ENCODE measurements at places on chromosomes 6 and 20.

- DNase-seq = no peak
Measured at GRCh38 chr20:34717230-34718095, 13.3 kb downstream of the TP53INP2 start.

- DNase-seq = no peak
Measured at GRCh38 chr6:88705601-88706000, 257.8 kb downstream of the RNGTT start.

DNA sequence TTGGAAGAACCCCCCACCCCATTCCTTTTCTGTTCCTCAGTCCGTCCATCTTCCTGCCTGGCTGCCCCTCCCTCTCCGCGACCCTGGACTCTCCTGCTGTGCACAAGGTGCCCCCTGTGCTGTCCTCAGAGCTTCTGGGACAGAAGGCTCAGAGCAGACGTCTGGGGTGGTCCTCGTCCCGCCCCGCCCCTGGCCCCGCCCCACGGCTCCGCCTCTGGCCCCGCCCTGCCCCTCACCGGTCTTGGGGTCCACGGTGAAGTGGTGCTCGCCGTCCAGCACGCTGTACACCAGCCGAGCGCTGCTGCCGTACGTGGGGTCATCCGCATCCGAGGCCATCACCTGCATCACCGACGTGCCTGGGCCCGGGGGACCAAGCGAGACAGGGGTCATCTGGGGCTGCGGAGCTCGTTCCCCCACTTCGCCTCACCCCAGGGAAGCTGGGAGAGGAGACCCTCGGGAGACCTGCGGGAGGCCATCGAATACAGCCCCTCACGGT, 81.0 kb downstream of the CDH22 start:
- no peak for DNase-seq

DNA sequence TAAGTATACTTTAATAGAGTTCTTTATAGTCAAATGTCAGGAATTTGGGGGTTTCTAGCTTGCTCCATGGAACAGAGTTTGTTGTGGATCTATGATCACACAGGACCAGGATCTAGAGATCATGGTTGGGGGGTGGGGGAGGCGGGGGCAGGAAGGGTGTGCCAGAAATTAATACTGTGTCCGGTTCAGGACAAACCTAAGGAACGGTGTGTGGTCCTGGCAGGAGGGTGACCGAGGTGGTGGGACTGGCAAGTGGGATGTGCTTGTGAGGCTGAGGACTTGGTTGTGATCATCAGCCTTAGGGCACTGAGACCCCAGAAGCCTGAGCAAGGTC, 27.9 kb downstream of the GSTA3 start:
- no peak for DNase-seq

DNA sequence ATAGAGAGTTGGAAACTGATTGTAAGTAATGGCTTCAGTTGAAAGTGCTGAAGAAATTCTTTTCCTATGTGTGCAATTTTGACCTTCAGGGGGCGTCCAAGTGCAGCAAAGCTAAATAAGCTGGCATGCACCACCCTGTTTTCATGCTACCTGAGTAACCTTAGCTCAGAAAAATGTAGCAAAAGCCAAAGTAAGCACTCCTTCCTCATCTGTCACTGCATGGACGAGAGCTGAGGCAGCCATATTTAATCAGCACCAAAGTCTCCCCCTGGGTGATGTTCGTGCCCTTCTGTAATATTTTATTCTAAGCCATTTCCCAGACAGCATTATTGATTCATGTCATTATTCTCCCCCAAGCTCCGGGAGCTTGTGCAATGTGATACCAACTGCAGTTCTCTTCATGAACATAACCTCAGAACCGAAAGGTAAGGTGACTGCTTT, 123.1 kb downstream of the RPS12 start:
- no peak for DNase-seq

DNA sequence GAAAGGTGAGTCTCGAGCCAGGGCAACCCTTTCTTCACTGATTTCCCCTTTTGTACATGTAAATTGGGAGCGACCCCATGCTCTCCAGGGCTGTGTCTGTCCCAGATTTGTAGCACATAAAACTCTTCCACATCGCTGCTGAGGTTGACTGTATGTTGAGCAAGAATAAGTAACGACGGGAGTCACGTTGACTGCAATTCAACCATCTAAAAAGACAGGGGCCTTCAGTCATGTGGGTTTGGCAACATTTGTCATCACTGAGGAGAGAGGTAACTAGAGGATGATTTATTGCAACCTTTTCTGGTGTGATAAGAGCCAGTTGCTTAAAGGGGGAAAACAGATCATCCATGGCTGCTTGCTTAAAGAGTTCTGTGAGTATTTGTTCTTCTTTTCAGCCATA, 159.4 kb upstream of the SULF2 start:
- DNase-seq = no peak
